ENCODE measurements at places on chromosomes 4 and X.

- H3K4me1 ChIP-seq: no peaks in the 10 kb centered on the region
- H3K27me3 ChIP-seq: no peaks in the 10 kb centered on the region
Measured at GRCh38 chr4:16896881-16897750, 1.3 kb downstream of the LDB2 start.

- DNase-seq: no peak
- no peak overlapping the region for H3K4me3 ChIP-seq
- H3K4me1 ChIP-seq: no peaks in the 10 kb centered on the region
- H3K27ac ChIP-seq: no peak overlapping the region
- H3K27me3 ChIP-seq: no peaks in the 10 kb centered on the region
- H3K36me3 ChIP-seq: no peaks in the 10 kb centered on the region
Measured at GRCh38 chrX:42384956-42385355, 393.0 kb downstream of the PPP1R2C start.

DNA sequence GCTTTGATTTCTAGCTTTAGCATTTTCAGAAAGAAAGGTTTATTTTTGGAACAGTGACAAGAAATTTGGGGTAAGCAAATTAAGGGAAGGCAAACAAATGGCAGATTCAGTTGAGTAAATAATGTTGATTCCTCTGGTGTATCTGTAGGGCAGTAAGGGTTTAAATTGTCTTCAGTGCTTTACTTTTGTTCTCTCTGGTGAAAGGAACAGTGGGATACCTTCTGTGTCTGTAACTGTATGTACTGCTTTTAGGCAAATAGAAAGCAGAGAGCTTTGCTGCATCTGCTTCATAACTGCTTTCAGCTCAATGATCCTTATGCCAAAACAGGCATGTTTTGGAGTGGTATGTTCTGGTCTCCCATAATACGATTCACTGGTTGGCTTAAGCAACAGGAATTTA, 932.1 kb upstream of the SLIT2 start:
- no peaks in the 10 kb centered on the region for H3K36me3 ChIP-seq
- no peak overlapping the region for H3K4me3 ChIP-seq
- H3K27me3 ChIP-seq: no peaks in the 10 kb centered on the region
- H3K4me1 ChIP-seq: no peaks in the 10 kb centered on the region
- DNase-seq: no peak

DNA sequence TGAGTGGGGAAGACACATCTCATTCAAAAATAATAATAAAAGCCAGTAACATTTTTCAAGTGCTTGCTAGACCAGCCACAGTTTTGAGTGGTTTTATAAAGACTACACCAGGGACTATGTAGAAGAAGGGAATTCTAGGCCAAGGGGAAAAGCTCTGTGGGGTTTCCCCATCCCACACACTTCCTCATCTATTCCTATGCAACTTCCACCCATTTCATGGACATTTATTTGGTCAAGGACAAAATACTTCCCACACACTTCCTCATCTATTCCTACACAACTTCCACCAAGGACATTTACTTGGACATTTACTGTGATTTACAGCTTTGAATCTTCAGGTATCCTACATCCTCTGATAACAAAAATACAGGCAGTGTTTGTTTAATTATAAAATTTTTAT, 86.5 kb upstream of the KLF3 start:
- no peaks in the 10 kb centered on the region for H3K4me1 ChIP-seq
- H3K4me3 ChIP-seq: no peak overlapping the region
- H3K36me3 ChIP-seq: no peaks in the 10 kb centered on the region

DNA sequence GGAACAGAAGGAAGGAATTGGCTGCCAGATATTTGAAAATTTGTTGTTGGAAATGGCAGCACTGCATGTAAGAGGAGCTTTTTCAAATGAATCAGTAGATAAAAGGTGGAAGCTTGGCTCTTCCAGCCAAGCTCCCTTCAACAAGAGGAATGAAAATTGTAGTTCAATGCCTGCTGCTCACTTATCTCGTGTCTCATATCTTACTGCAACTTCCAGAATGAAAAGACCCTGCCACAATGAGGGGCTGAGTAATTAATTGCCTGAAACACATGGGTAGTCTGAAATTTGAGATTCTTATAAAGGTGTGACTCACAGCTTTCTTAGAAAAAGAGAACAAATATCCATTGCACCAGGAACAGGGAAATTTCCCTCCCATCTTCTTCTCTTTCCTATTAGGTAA, 53.0 kb downstream of the HAND2 start:
- no peak for DNase-seq
- no peaks in the 10 kb centered on the region for H3K36me3 ChIP-seq
- H3K4me3 ChIP-seq: no peak overlapping the region

DNA sequence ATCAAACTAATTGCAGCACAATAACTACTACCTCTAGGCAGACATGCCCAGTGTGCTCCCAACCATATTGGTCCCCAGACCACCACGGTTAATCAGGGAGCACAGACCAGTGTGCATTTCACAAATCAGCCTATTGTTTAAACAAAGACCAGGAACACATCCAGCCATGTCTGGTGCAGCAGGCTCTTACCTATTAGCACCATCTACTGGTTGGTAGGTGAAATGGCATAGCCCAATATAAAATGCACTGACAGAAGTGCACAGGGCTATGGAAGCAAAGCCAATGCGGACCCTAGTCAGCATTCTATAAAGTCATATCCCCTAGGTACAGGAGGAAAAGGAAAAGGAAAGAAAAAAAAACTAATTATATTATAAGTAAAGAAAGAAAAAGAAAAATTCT, 15.5 kb upstream of the CYLC1 start:
- H3K4me3 ChIP-seq: no peak overlapping the region
- no peaks in the 10 kb centered on the region for H3K4me1 ChIP-seq
- no peaks in the 10 kb centered on the region for H3K27me3 ChIP-seq
- no peaks in the 10 kb centered on the region for H3K36me3 ChIP-seq

DNA sequence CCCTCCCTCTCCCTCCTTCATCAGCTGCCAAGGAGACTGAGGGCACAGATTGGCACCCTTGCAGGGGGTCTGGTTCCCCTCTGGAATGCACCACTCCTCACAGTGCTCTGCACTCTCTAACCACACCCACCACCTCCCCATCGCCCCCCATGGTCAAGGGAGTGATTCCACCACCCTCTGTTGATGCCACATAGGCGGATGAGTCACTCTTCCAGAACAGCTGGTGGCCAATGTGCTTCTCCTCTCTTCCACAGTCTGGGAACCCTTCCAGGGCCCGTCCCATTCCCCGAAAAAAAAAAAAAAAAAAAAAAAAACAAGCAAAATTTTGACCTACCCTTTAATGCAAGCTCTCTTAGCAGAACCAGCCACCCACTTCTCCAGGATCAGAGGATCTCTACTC, 341.3 kb upstream of the KLF3 start:
- no peak overlapping the region for H3K27ac ChIP-seq
- DNase-seq: no peak
- H3K27me3 ChIP-seq: no peaks in the 10 kb centered on the region
- no peak overlapping the region for H3K4me3 ChIP-seq
- H3K4me1 ChIP-seq: no peaks in the 10 kb centered on the region

DNA sequence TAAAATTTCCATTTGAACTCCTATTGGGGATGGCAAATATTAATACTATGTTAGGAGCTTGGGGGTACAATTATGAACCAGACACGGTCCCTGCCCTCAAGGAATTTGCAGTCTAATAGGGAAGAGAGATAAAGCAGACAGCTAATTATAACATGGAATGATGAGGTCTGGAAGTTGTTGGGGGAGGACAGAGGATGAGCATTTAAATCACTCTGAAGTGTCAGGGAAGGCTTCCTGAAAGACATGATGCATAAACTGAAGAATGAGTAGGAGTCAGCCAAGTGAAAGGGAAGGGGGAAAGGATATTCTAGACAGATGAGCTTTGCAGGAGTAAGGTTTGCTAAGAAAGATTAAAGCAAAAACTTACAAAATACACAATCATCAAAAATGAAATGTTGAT, 15.9 kb downstream of the PLAC1 start:
- H3K36me3 ChIP-seq: no peaks in the 10 kb centered on the region
- no peaks in the 10 kb centered on the region for H3K27me3 ChIP-seq
- no peak for DNase-seq
- no peaks in the 10 kb centered on the region for H3K4me1 ChIP-seq

DNA sequence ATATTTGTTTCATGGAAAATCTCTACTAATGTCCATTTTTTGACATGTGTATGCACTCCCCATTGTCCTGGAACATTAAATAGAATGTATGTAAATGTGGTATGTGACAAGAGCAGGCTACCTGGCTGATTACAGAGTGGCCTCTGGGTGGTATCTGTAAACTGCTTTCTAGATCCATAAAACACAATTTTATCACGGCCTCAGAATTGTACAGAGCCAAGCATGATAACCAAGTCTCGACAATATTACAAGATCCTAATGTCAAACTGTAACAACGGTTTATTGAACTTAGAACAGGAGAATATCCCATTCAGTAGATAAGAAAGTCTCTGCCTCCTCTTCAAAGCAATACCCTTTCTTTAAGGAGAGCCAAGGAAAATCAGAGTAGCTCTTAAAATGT, 212.4 kb downstream of the PCDH7 start:
- no peaks in the 10 kb centered on the region for H3K4me1 ChIP-seq
- H3K36me3 ChIP-seq: no peaks in the 10 kb centered on the region
- no peaks in the 10 kb centered on the region for H3K27me3 ChIP-seq
- H3K27ac ChIP-seq: no peak overlapping the region
- no peak overlapping the region for H3K4me3 ChIP-seq
- DNase-seq: no peak

DNA sequence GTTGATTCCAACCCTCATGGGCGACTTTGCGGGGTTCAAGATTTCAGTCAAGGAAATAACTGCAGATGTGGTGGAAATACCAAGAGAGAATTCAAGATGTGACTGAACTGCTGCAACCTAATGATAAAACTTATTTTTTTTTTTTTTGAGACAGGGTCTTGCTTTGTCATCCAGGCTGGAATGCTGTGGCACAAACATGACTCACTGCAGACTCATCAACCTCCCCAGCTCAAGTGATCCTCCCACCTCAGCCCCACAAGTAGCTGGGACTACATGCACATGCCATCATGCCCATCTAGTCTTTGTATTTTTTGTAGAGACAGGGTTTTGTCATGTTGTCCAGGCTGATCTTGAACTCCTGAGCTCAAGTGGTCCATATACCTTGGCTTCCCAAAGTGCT, 19.5 kb upstream of the WDFY3 start:
- no peak overlapping the region for H3K27ac ChIP-seq
- no peaks in the 10 kb centered on the region for H3K27me3 ChIP-seq
- H3K4me1 ChIP-seq: no peaks in the 10 kb centered on the region
- DNase-seq: no peak
- H3K36me3 ChIP-seq: no peaks in the 10 kb centered on the region
